Fibroblast of the conjunctiva (primary cell): ENCODE measurements at places on chromosomes 5 and 9.
A peak's percentile ranks its signal among the peaks of the same experiment; 100 is the strongest.

GRCh38 chr5:108681079-108681921 lies 66.4 kb upstream of the FER start:
- peak; percentile 73 for DNase-seq

DNA sequence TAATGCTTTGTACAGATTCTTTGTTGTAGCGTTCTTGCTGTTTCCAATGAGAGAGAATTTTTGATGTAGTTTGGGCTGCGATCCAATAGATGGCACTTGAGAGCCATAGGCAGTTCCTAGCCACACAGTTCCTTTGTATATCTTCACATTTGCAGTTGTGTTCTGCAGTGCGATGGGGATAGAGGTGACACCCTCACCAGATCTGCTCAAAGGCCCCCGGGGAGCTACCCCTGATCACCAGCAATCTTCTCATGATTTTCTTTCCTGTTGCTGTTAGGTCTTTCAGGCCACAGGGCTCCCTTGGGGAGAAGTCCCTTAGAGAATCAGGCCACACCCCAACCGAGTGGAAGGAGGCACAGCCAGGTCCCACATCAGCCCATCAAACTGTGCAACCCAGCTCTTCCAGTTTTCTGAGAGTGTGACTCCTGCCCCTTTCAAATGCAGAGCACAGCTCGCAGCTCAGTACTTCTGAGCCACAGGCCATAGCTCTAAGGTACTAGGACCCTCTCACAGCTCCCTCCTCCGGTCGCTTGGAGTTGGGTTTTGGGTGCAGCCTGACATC lies 353.7 kb downstream of the SLCO4C1 start:
- no peak for DNase-seq

DNA sequence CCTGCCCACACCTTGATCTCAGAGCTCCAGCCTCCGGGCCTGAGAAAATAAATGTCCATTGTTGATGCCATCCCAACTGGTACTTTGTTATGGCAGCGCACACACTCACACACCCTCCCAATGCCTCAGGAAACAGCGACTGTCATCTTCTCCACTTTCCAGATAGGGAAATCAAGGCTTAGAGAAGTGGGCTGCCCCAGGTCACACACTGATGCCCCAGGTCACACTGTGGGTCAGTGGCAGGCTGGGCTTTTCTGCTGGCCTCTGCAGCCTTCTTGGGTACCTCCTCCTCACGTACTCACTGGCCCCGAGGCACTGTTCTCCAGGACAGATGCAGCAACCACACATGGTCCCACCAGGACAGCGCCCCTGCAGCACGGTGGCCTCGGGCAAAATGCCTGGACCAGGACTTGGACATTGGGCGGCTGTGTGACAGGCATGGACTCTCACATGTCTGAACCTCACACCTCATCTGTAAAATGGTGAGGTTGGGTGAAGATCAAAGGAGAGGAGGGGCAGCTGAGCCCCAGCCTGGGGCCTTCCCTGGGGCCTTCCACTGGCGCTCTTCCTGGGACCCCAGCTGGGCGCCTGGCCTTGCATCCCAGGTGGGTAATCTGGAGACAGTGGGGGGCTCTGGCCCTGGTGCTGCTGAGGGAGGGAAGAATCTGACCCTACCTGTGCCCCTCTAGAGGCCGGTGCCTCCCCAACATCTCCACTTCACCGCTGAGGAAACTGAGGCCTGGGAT lies 156.0 kb downstream of the COL23A1 start:
- DNase-seq = no peak

DNA sequence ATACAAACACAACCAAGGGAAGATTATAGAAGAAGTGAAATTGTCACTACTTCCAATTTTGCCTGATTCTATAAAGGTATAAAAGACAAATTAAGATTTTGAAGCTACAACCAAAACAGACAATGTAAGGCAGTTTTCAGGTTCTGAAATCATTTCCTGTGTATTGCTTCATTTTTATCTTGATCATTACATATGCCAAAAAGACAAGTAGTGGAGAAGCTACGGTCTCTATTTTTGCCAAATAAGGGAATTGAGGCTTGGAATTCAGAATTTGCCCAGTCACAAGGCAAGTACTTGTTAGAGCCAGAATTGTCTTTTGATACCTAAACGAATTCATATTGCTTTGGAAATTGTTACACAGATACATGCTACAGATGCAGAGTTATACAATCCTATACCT lies 20.6 kb downstream of the EDIL3 start:
- no peak for DNase-seq

DNA sequence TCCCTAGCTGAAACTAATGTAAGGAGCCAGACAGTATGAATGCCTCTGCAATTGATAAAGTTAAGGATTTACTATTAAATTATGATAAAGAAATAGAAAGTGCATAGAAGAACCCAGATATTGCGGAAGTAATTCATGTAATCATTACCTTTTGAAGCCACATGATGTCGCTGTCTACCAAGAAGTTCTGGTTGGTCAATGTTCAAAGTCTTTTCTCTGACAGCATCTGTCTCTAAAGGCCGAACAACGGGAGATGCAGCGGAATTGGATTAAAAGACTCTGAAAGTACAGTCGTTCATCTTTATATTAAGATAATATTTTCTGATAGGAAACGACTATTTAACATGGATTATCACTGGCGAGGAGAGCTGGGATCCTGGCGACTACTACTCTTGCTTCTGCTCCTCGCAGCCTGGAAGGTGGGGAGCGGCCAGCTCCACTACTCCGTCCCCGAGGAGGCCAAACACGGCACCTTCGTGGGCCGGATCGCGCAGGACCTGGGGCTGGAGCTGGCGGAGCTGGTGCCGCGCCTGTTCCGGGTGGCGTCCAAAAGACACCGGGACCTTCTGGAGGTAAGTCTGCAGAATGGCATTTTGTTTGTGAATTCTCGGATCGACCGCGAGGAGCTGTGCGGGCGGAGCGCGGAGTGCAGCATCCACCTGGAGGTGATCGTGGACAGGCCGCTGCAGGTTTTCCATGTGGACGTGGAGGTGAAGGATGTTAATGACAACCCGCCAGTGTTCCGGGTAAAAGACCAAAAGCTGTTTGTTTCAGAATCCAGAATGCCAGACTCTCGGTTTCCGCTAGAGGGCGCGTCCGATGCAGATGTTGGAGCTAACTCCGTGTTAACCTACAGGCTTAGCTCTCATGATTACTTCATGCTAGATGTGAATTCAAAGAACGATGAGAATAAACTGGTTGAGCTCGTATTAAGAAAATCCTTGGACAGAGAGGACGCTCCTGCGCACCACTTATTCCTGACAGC lies at the start of gene PCDHA8:
Gene PCDHA8 (plus strand): TSS at position 210 of the 985 bp plus-strand sequence. CDS start 135 bp downstream, at position 345.
- no peak for DNase-seq

- DNase-seq = no peak
Measured at GRCh38 chr5:179297026-179297425, 48.2 kb downstream of the ADAMTS2 start.

- DNase-seq = no peak
Measured at GRCh38 chr5:673161-673830, 19.9 kb downstream of the TPPP start.

DNA sequence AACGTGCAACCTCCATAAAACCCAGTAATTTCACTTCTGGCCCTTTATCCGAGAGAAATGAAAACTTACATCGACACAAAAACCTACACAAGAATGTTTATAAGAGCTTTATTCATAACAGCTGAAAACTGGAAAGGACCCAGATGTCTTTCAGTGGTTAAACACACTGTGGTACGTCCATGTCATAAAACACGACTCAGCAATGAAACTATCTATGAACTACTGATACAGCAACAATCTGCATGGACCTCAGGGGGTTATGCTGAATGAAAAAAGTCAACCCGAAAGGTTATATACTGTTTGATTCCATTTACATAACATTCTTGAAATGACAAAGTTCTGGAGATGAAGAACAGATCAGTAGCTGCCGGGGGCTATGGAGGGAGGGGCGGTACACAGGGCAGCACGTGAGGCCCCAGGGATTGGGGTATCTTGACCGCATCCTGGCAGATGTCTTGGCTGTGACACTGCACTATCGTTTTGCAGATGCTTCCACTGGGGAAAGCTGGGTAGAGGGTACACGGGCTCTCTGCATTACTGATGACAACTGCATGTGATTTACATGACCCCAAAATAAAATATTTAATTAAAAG lies 4.1 kb downstream of the CCDC127 start:
- DNase-seq = no peak
